Activated naive CD4-positive, alpha-beta T cell treated with anti-CD3 and anti-CD28 coated beads, Interleukin-2, amount 10 ng/mL, durations not matched to agents 5 hours and 36 hours (primary cell): ENCODE measurements at places on chromosomes 4 and X. TPM values are rescaled to one million over a fixed set of nuclear protein-coding genes. Genes with fewer than 3 reads are reported as not detected.

The AMTN gene
- total RNA-seq = not detected

The UNC5C gene
- total RNA-seq = not detected

The ADAMTS3 gene
- total RNA-seq = not detected

The CXCL1 gene
- not detected for total RNA-seq

The CD38 gene
- total RNA-seq = 113 TPM

The LRIT3 gene
- 0.28 TPM for total RNA-seq

The ETDA gene
- not detected for total RNA-seq

The DAPP1 gene
- 35.3 TPM for total RNA-seq

The GLRB gene
- total RNA-seq = not detected

The RAB33A gene
- 21.3 TPM for total RNA-seq

The NXF2B gene
- not detected for total RNA-seq

The GPR173 gene
- not detected for total RNA-seq

The CT45A3 gene
- not detected for total RNA-seq

The RGN gene
- not detected for total RNA-seq

The WDFY3 gene
- total RNA-seq = 0.08 TPM

The GAGE12E gene
- total RNA-seq = not detected

The ZCCHC12 gene
- total RNA-seq = not detected

The RHOXF2 gene
- not detected for total RNA-seq

The MAGEB2 gene
- total RNA-seq = not detected

The RTL9 gene
- total RNA-seq = not detected

The AREG gene
- total RNA-seq = not detected

The CLIC2 gene
- total RNA-seq = 0.23 TPM

The PRSS12 gene
- not detected for total RNA-seq

The AR gene
- total RNA-seq = 0.12 TPM

The FGF5 gene
- not detected for total RNA-seq

The SMIM10L2A gene
- total RNA-seq = 0.94 TPM

The GAGE2A gene
- not detected for total RNA-seq

The EFHC2 gene
- 3.4 TPM for total RNA-seq

The ATP2B3 gene
- 0.05 TPM for total RNA-seq
